Glomerular endothelial cell (primary cell): ENCODE measurements at places on chromosomes 6 and 20. TPM values are rescaled to one million over a fixed set of nuclear protein-coding genes. Genes with fewer than 3 reads are reported as not detected.

Gene DSP
- 20.6 and 75.0 TPM in 2 replicates for total RNA-seq

Gene OR2H2
- not detected in 2 replicates for total RNA-seq

Gene MCM9
- 9.2 and 12.8 TPM in 2 replicates for total RNA-seq

Gene RNF144B
- total RNA-seq: 30.3 and 33.4 TPM in 2 replicates

Gene APCDD1L
- 0.34 and 4.2 TPM in 2 replicates for total RNA-seq

DNA sequence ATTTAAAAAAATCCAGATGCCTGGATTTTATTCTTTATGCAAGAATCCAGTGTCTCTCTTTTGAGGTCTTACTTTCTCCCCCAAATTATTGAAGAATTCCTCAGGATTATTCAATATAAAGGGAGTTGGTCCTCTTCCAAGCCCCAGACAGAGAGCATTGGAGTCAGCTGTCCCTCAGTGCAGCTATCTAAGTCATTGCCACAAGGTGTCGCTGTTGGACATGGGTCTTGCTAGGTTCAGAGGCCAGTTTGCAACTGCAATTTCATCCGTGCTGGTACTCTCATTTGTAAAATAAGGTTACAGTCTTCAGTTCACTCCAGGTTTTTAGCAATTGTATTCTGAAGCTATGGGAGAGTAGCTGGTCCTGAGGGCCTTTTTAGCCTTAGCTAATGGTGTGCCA lies 27.8 kb downstream of the CCN2 start:
- no peak for DNase-seq

- DNase-seq: no peak
These were observed 49.7 kb upstream of the BHLHE23 start for GRCh38 chr20:63056236-63057170.

DNA sequence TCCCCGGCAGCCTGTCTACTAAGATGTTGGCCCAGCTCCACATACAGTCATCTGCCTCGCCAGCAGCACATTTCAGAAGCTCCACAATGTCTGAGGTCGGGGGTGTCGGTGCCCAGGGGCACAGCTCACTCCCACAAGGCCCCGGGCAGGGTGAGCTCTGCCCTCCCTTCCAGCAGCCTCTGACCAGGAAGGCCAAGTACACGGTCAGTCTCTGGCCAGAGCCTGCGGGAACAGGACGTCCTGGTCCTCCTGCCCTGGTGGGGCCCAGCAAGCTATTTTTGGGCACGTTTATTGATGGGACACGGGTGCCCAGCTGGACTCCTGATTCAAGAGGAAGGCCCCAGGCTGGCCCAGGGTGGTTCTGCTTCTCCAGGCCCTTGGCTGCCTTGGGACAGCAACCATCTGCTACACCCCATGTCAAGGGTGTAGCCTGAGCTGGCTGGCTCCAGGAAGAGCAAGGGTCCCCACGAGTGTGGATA lies 114.9 kb upstream of the PTPN1 start:
- DNase-seq: no peak

GRCh38 chr20:62531046-62531838 lies 55.4 kb upstream of the GATA5 start:
- DNase-seq: no peak

DNA sequence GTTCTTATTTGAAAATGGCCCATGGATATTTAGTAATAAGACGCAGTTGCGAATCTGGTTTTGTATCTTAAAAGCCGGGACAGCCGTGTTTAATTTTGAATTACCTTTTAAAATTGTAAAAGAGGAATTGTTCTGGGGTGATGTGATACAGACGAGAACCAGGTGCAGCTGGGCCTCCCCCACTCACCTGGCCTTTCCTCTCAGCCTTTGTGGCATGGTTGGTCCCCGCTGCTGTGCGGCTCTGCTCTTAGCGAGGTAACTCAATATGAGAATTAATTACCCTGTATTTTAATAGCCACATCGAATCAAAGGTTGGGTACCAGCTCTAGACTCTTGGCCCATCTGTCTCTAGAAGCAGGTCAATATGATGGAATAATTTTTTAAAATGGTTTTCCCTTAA lies 56.5 kb upstream of the DACT2 start:
- no peak for DNase-seq

DNA sequence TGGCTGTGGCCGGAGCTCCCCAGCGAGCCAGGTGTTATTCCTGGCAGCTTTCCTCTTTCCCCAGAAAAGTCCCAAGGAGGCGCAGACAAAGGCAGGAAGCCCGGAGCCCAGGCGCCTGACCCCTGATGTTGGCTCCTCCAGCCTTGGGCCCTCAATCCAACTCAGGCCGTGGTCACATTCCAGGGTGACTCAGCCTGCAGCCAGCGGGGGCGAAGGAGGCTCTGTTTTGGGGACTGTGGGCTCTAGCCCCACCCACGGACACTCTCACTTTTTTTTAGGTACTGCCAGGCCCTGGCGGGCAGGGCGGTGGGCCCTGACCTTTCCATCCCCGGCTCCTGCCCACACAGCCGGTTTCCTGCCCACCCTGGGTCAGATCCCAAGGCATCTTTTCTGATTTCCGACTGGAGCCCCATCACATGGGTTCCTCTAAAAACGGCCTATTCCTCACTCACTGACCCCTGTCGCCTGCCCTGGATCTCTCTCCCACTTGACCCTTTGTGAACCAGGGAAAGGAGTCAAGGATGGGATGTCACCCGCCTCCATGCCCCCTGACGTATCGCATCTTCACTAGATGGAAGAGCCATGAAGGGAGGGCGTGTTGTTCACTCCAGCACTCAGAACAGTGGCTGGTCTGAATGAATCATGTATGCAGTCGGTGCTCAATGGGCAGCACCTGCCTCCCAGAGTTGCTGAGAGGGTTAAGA lies 5.5 kb downstream of the PTGIS start:
- peak; percentile 48 for DNase-seq

DNA sequence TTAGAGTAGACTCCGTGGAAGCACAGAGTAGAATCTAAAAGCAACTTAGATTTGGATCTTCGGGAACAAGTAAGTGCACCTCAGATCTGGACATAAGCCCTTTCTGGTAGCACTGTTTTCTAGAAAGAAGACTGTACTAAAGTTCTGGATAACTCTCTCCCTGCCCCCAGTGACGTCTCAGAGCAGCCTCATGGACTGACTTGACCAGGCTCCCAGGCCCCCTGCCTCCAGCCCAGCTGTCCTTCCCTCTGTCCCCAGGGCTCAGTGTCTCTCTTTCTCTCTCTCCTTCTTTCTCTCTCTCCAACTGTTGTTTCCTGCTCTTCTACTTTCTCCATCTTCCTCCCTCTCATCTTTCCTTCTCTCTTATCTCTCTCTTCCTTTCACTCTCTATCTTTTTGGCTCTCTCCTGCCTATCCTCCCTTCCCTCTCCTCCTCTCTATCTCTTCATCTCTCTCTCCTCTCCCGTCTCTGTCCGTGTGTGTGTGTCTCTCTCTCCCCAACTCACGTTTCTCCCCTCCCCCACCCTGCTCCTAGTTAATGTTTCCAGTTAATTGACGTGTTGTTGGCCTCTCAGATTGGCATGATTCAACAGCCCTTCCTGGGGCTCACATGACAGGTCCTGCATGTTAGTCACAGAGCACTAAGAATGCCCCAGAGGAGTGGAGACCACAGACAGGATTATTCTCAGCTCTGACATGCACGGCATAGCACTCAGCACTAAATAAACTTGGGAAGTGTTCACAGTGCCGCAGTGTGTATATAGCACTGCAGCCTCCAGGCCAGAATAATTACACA lies 180.4 kb upstream of the FOXQ1 start:
- no peak for DNase-seq

GRCh38 chr6:151021896-151022295 lies 156.4 kb downstream of the MTHFD1L start:
- no peak for DNase-seq

- DNase-seq: no peak
These were observed 47.0 kb downstream of the SLC2A10 start for GRCh38 chr20:46756419-46756818.

- no peak for DNase-seq
These were observed 185.1 kb downstream of the PDE7B start for GRCh38 chr6:136036601-136037000.

GRCh38 chr20:23244916-23245552 lies 105.6 kb upstream of the NXT1 start:
- no peak for DNase-seq

DNA sequence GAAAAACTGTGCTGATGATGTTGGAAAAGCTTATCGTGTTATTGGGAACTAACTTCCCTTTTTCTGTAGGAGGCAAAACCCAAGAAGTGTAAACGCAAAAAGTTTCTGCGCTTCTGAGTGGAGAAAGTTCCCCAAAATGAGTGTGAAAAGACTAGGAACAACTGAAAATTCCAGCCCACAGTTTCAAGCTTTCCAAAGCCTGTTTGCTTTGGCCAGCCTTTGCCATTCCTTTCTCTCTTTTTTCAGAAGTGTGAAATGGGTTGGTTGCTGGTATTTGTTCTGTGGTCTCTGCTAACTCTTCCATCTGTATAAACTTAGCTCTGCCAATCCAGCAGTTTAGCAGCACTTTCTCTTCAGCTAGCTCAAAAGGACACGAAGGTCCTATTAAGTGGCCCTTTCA lies 491.3 kb downstream of the MAFB start:
- no peak for DNase-seq
